ENCODE measurements at places on chromosomes 12 and 14.

DNA sequence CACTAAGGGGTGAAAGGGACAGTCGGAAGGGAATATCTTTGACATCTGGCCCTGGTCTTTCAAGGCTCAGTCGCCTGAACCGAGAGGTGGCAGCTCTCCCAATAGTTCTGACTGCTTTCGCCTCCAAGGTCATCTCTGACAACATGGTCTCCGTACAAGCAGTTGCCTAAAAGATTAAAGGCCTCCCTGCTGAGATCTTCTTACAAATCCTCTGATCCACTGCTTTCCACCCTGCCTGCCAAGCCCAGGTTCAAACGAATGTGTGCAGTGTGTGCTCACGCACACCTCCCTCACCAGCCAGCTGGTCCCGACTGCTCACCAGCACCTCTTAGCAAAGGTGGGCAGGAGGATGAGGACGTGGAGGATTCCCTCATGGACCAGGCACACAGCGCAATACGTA lies 10.4 kb downstream of the B4GALNT3 start:
- no peak for DNase-seq

- no peak for DNase-seq
These were observed 806.3 kb downstream of the DIO2 start for GRCh38 chr14:79404874-79405511.

DNA sequence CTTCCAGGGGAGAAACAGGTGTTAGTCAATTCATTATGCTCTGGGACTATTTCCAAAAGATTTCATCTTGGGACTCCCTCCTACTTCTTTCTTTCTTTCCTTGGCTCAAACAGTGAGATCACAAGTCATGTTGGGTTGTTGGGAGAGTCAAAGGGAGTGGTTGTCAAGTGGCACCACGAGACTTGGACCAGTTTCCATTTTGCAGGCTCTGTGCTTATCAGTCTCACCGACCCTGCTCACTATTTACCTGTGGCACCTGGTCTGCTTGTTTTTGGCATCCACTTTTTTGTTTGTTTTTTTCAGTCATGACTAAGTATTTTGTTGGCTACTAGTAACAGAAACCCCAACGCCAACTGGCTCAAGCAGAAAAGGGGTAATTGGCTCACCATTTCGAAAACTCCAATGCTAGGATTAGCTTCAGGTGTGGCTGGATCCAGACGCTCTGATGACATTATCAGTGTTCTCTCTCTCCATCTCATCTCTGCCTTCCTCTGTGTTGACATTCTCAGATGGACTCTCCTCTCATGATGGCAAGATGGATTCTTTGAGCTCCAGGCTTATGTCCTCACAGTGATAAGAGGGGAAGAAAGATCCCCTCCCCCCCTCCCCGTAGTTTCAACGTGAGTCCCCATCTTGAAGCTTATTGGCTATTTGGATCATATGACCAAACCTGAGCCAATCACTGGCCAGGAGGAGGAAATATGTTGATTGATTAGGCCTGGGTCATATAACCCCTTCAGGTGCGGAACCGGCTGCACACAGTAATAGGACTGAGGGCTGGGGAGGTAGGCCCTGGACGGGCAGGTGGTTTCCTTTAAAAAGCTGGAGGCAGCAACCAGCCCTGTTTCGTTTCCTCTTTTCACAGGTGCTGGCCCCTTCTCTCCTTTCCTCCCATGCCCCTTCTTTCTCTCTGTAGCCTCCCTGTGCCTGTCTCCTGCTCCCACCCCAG lies 84.2 kb downstream of the AACS start:
- DNase-seq: no peak

GRCh38 chr12:64154677-64155076 lies 67.4 kb downstream of the KICS2 start:
- no peak for DNase-seq

DNA sequence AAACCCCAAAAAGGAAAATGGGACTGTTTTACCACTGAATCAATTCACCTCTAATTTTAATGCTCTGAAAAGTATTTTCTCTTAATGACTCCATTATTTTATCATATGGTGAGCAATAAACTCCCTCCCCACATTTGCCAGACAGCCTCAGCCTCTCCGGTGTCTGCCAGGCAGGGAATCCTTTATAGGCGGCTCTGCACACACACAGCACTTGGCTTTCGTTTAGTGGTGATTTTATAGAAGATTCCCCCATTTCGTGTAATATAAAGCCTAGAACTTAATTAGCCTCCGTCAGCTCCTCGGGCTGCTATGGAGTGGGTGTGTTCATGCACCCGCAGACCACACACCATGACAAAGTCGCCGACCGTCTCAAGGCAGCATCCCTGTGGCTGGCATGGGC lies 10.1 kb upstream of the C14orf180 start:
- DNase-seq: no peak

GRCh38 chr12:113413488-113413939 lies 8.7 kb upstream of the SDSL start:
- no peak for DNase-seq

DNA sequence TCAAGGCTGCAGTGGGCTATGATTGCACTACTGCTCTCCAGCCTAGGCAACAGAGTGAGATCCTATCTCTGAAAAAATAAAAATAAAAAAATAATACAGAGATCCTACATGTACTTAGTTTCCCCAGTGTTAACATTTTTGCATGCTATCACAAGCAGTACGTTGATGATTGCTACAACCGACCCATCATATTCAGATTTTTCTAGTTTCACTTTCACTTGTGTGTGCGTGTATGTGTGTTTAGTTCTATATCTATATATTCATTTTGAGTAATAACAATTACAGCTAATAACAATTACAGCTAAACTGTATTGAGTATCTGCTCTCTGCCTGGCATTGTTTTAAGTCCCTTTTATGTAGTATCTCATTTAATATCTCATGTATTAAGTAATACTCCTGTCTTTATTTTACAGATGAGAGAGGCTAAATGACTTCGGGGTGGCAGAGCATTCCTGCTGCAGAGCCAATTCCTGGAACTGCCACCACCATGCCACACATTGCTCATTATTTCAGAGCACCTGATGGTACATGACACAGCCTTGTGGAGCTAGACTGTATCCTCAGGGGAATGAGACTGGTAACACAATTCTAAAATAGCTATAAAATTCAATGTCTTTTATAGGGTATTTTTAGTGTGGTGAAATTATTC lies 153.1 kb downstream of the BCAT1 start:
- DNase-seq: peak; percentile 35

DNA sequence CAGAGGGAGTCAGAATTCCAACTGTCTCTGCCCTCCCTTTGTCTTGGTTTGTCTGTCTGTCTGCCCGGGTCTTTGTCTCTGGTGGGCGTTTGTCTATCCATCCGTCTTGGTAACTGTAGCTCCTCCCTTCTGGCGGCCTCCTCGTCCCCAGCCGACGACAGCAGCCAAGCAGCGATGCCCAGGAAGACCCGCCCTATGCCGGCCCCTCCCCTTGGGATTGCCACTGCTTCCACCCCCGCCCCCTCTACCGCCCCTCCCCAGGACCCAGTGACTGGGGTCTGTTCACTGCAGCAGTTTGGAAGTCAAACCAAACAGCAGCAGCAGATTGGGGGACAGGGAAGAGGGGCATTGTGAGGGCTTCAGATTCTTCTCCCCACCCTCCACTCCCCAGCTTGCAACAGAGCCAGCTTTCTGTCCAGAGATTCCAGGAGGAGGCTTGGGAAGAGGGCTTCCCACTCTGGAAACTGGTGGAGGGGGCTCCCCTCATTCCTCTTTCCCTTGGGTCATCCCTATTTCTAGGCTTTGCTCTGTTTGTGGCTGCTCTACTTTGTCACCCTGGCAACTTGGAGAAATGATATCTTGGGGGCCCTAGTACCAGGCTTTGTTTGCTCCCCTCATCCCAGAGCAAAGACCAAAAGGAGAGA lies 2.4 kb upstream of the RARG start:
- DNase-seq: no peak

- DNase-seq: no peak
These were observed 26.7 kb downstream of the CLECL1 start for GRCh38 chr12:9706086-9706685.

- peak; percentile 12 for DNase-seq
These were observed at the start of gene ASPG for GRCh38 chr14:104085032-104085888. TSS of gene ASPG (plus strand) at chr14:104085700. CDS start at chr14:104085771, 71 bp downstream.

DNA sequence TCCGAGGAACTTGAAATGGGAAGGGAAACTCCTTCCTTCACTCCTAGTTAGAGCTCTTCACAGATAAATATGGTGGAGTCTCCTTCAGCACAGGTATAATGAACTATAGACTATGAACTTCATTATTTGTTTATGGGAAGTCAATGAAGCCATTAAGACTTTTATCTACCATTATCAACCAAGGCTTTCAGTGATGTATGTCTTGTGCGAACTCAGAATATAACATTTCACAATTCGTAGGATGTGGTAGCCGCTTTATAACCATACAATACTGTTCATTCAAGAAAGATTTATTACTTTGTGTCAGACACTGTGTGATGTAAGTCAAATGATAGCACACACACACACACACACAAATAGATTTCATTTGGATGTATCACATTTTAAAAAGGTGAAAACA lies 24.8 kb upstream of the ETNK1 start:
- DNase-seq: no peak

- DNase-seq: peak; percentile 61
These were observed 50.3 kb upstream of the SRSF5 start for GRCh38 chr14:69716478-69717187.

- DNase-seq: no peak
These were observed 624.1 kb upstream of the FOXG1 start for GRCh38 chr14:28142400-28143015.

GRCh38 chr14:93137864-93138263 lies 22.1 kb upstream of the ITPK1 start:
- DNase-seq: no peak

DNA sequence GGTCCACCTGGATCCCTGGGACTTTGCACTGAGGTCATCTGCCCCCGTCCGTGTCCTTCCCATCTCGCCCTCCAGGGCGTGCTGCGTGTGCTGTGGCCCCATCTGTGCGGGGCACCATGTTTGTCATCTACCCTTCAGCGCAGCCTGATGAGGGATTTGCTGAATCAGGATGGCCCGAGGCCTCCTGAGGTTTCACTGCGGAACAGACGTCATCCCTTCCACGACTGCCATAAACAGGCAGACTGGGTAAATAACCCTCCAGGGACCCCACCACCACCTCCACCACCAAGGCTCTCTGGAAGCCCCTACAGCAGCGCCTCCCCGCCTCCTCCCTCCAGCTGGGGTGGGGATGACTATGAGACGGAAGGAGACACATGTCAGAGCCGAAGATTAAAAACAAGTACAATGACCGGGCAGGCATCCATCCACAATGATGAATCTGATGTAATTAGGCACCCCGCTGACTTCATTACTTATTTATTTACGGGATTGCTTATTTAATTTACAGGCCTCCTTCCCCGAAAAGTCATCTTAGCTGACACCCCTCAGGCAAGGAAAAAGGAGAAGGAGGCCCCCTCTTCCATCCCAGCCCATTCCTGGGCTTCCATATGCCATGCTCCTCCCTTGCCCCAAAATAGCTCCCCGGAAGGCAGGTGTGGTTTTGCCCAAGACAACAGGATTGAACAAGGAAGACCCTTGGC lies 39.4 kb downstream of the NCOR2 start:
- no peak for DNase-seq

DNA sequence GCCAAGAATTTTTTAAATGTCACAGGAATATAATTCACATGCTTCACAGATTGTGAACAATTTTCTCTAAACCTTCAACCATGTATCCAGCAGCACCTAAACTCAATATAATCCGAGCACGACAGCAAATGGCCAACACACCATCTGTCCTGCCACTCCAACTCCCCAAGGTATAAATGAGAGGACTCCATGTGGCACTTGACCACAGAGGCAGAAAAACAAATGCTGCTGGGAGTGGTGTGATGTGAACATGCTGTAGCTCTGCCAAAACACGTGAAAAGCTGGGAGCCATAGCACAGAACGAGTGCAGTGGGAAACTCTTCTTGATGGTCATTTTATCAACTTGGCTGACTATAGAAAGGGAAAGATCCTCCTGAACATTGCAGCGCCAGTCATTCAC lies 70.9 kb downstream of the LLPH start:
- no peak for DNase-seq
